RPMI7951 (cell line): ENCODE measurements at places on chromosomes 2 and 18. TPM values are rescaled to one million over a fixed set of nuclear protein-coding genes. Genes with fewer than 3 reads are reported as not detected.
A peak's percentile ranks its signal among the peaks of the same experiment; 100 is the strongest.

DNA sequence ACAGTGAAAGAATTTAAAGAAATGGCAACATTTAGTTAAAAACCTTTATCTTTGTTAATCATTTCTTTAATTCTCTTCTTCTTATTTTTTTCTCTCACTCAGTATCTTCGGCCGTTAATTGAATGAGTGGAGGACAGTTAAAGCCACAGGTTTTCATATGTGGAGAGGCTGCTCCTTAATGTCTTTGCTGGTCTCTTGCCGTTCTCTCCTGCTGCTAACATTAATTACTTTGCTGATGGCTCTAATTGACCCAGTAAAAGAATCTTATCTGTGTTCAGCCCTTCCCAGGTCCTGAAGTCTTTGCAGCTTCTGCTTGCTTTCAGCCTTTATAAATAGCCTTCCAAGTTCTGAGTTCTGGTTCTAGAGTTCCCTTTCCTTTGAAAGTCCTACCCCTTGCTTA lies 77.1 kb downstream of the ADAM23 start:
- DNase-seq = no peak

DNA sequence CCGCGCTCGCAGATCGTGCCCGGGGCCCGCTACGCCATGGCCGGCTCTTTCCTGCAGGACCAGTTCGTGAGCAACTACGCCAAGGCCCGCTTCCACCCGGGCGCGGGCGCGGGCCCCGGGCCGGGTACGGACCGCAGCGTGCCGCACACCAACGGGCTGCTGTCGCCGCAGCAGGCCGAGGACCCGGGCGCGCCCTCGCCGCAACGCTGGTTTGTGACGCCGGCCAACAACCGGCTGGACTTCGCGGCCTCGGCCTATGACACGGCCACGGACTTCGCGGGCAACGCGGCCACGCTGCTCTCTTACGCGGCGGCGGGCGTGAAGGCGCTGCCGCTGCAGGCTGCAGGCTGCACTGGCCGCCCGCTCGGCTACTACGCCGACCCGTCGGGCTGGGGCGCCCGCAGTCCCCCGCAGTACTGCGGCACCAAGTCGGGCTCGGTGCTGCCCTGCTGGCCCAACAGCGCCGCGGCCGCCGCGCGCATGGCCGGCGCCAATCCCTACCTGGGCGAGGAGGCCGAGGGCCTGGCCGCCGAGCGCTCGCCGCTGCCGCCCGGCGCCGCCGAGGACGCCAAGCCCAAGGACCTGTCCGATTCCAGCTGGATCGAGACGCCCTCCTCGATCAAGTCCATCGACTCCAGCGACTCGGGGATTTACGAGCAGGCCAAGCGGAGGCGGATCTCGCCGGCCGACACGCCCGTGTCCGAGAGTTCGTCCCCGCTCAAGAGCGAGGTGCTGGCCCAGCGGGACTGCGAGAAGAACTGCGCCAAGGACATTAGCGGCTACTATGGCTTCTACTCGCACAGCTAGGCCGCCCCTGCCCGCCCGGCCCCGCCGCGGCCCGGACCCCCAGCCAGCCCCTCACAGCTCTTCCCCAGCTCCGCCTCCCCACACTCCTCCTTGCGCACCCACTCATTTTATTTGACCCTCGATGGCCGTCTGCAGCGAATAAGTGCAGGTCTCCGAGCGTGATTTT lies 7.6 kb downstream of the TBR1 start:
- no peak for DNase-seq

DNA sequence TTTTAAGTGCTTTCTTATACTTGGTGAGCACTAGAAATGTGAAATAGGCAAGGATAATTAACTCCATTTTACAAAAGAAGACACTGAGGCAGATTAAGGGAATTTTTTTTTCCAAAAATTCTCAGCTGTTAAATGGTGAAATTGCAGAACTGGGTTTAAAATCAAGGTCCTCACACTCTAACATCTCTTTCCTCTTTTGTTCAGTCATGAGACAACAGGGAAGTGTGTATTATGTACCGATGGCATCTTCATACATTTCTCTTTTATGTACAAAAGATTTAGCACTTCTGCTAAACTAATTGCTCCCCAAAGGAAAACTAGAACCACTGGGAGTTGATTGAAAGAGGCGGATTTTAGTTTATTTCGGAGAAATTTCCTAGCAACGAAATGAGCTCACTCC lies 203.0 kb downstream of the SETBP1 start:
- DNase-seq = no peak

- no peak for DNase-seq
Observed at GRCh38 chr18:44632469-44633145, 48.1 kb upstream of the SETBP1 start.

DNA sequence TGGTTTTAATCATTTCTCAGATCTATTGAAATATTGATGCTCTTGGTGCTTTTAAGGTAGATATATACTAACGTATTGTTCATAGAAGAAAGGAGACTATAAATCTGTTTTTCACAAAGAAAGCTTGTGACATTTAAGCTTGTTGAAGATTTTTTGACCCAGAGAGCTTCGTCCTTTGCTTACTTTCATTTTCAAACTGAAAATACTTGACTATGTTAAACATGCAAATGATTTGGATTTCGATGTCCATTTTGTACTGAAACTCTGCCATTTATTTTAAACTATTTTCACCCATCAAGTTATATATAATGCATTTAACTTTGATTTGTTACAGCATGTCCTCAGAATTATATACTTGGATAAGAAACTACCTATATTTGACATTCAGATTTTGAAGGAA lies 85.2 kb downstream of the SLC4A10 start:
- DNase-seq = peak; percentile 16

SP9 gene
- total RNA-seq = not detected in 2 replicates

COL5A2 gene
- 175 and 204 TPM in 2 replicates for total RNA-seq
